Suppressor macrophage (primary cell): ENCODE measurements at places on chromosomes 4 and X.

DNA sequence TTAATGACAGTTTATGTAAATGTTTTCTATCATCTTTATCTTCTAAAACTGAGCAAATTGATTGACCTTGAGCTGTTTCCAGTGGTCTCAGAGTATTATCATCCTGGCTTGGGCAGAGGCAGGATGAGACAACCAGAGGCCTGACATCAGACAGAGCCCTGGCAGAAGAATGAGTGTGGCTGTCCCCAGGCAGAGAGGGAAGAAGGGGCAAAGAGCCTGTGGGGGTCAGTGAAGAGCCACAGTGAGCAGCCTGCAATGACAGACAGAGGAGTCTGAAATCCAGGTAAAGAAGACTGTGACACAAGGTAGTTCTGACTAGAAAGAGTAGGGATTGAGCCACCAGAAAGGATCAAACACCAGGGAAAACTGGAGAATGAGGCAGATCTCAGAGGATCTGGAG is 182.4 kb upstream of the ARSJ start:
- no peak for DNase-seq

- DNase-seq: no peak
These were observed 41.9 kb upstream of the TAF9B start for GRCh38 chrX:78181307-78181706.

GRCh38 chr4:140153718-140154571 is at the start of gene MAML3:
Gene MAML3, minus strand, starts transcription at chr4:140154184. Its CDS starts 857 bp downstream, at chr4:140153327.
- peak; percentile 92 for DNase-seq

DNA sequence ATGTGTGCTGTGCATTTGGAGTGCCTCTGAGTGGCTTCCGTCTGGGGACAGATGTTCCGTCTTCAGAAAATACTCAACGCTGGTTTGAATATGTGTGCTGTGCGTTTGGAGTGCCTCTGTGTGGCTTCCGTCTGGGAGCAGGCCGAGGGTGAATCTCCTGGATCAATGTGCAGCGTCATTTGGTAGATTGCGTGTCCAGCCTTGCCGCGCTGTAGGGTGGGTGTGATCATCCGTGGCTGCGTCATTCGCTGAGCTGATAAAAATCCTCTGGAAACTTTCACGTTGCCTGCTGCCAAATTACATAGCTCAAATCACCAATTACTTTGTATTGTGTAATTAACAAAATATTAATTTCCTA is 12.1 kb downstream of the UVSSA start:
- no peak for DNase-seq

- no peak for DNase-seq
These were observed 51.0 kb downstream of the KDR start for GRCh38 chr4:55074386-55074785.

- no peak for DNase-seq
These were observed 1372.4 kb downstream of the C4orf33 start for GRCh38 chr4:130468340-130468739.
